NCI-H446 treated with DMSO at 0.1 percent for 48 hours (cell line): ENCODE measurements at places on chromosomes 1 and 21.

GRCh38 chr1:24139841-24140425 lies 3.0 kb downstream of the IL22RA1 start:
- DNase-seq = no peak

- no peak for DNase-seq
These were observed 497 bp upstream of the IFNAR2 start for GRCh38 chr21:33229099-33229783.

GRCh38 chr1:210730023-210730422 lies 401.3 kb downstream of the HHAT start:
- DNase-seq = no peak

DNA sequence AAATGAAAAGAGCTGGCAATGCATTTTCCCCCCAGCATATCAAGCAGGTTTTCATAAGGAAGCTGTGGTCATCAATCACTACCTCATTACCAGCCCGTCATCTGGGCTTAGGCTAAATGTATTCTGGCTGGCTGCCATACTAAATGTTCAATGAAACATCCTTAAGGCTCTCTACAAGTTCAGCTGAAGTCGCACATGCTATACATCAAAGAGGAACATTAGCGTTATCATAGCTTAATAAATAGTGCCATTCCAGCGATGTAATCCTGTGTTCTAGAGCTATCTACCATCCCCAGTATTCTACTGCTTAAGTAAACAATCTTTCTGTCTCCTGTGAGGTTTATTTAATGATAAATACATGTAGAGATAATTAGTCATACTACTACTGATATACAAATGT lies 288.8 kb downstream of the DPYD start:
- peak; percentile 96 for DNase-seq

DNA sequence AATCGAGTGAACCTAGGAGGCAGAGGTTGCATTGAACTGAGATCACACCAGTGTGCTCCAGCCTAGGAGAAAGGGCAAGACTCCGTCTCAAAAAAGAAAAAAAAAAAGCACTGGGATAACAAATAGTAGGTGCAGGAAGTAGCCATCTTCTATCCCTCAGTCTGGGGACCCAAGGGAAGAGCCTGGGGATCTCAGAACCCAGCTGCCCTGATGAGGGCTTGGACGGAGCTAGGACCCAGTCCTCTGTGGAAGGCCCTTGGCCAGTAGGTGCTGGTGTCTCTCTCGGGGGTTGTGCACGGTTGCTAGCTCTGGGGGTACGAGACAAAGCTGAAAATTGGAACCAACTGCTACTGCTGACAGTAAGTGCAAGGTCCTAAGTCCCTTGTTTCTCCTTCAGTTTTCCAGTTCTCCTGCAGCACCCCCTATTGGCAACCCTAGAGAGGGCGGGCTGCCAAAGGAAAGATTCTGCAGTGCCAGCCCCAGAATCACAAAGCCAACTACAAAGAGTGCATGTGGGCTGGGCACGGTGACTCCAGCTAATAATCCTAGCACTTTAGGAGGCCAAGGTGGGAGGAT lies 57.6 kb upstream of the KIF1B start:
- DNase-seq = peak; percentile 48

DNA sequence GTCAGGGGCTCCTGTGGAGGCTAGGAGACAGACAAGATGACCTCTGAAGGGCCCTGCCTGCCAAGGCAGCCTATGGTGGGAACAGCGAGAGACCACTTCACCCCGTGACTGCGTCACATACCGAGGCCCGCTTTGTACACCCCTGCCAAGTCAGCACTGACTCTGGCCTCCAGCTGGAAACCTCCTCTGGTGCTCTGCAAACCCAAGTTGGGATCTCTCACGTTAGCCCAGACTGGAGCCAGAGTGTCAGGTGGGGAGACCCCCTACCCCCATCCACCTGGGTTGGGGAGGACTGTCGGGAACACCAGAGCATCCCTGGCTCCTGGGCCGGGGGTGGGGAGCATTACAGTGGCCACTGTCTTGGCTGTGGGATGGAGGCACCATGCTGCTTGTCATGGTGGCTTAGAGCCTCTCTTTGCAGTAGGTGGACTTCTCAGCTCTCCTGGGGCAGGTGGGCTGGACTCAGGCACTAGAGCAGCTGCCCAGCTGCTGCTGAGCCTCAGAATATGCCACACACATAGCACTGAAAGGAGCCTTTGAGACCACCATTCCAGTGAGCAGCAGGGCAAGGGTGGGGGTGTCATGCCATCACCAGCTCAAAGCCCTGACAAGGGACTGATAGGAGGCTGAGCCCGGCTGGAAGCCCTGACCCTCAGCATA lies 50.4 kb downstream of the ELK4 start:
- DNase-seq = no peak

DNA sequence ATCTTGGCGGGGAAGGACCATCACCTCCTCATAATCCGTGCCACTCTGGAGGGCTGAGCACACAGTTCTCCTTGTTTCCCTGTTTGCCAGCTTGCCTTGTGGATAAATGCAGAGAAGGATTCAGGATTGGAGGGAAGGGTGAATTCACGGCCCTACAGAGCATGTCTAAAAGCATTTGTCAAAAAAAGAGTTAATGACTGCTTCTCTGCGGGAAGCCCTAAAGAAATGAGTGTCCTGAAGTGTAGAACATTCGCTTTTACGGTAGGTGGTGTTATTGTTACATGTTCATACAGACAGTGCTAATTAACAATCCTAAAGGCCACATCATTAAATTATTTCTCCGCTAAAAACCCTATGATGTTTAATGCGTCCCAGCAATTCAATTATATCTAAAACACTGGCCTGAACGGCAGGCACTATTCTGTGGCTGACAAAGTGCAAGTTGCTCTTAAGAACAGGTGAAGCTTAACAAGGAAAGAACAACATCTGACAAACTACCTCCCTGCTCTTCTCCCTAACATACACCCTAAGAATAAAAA lies 112.3 kb upstream of the NFIA start:
- peak; percentile 75 for DNase-seq

DNA sequence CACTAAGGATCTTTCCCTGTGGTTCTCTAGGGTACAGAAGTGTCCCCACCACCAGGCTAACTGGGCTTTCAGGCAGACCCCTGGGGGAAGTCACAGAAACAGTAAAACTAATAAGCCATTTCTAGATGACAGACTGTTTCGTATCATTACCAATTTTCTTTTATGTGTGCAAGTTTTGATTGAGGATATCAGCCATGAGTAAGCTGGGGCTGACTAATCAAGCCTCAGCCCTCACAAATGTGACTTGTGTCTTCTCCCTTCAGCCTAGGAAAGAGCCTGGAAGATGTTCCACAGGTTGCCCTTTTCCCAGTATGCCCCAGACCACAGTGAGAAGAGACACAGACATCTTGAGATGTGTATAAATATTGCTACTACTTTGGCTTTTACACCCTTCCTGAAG lies 10.5 kb downstream of the PTGFRN start:
- DNase-seq = no peak

DNA sequence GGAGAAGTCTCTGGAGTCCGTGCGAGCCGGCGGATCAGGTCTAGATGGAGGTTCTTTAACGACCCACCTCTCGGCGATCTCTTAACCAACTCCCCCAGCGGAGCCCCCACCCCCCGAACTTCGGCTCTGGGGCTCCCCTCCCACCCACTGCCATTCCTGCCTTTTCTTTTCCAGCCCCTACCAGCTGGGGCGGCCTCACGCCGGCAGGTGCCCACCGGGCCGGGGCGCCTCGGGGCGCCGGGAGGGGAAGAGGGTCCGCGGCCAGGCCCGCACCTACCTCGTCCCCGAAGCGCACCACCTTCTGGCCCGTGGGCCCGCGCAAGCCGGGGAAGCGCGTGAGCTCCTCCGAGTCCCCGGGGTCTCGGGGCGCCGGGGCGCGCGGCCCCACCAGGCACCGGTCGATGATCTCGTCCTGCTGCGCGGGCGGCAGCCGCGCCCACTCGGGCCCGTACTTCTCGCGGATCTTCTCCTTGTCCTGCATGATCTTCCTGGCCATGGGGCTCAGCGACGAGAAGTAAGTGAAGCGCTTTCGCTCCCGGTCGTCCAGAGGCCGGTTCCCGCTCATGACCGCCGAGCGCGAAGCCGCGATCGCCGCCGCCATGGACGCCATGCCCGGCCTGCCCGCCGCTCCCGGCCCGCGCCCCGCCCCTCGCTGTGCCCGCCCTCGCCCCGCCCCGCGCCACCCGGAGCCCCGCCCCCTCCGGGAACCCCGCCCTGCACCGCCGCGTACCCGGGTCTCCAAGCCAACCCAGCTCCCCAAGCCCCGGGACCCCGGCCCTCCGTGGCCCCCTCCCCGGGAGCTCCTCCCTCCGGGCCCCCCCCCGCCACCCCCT lies at the start of gene C1orf198:
Gene C1orf198, minus strand, starts transcription at position 619 of the 833 bp plus-strand sequence. Its CDS starts 9 bp downstream, at position 610.
- DNase-seq = no peak

DNA sequence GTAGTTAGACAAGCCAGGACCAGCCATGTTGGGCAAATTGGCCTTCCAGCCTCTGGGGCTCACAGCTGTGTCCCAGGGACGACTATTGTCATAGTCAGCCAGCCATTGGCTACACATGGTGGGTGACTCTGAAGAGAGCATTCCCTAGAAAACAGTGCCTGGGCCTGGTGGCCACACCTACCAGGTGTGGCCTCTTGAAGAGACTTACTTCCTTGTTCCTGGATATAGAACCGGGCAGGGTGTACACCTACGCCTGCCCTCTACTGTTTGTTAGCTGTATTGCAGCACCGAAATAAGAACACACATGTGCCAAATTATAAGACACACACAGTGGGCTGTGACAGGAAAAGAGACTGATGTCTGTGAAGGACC lies 134.6 kb upstream of the ARHGEF16 start:
- no peak for DNase-seq

DNA sequence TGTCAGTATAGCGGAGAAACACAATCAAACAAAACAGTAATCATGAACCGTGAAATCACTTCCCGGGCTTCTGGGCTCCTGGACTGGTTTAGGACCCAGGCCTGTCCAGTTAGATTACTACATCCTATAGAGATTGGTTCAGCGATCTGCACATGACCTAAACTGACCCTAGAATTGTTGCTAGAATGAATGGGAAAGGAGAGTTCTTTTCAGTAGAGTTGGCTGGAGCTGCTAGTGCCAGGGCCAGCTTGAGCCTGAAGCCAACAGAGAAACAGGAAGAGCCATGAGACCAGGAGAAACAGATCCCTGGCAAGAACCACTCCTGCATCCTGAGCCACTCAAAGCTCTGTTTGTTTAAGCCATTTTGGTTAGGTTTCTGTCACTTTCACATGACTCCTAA lies 474.3 kb upstream of the C1orf87 start:
- DNase-seq = peak; percentile 40

- no peak for DNase-seq
These were observed 503.4 kb downstream of the NEGR1 start for GRCh38 chr1:71778940-71779339.

DNA sequence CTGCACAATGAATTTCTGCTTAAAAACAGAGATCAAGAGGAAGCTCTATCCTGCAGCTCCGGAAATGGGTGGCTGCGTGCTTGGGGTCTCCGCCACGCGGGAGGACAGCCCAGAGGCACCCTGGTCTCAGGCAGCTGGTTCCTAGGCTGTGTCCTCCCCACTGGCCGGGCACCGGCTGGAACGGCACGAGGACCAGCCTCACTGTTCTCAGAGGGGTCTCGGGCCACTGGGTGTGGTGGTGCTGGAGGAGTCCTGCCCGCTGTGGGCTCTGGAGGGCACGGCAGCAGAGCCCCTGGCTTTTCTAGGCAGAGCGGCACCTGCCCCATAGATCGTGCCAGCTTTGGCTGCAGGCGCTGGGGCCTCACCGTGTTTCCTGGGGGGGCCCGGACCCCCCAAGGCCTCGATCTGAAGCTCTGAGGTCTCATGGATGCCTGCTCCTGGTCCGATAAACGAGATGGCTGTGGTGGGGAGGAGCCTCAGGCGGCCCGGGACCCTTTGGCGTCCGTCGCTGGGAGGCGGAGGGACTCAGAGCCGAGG lies 8.2 kb upstream of the RNF223 start:
- no peak for DNase-seq

DNA sequence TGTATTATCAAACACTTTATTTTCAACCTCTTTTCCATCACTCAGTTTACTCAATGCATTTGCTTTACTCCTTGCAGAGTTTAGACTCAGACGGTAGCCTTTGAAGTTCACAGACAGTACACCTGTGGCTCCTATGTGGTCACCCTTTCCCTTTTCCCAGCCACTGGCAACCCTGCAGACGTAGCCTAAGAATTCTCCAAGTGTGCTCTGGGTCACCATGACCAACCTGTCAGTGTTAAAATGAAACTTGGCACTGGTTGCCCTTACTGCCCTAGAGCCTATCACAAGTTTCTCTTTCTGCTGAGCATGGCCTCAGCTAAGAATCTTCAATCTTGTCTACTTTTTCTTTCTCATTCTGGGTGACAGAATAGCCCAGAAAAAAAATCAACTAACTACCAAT lies 25.5 kb upstream of the DNAH14 start:
- no peak for DNase-seq

GRCh38 chr1:99682291-99682751 lies 36.4 kb downstream of the PALMD start:
- no peak for DNase-seq

DNA sequence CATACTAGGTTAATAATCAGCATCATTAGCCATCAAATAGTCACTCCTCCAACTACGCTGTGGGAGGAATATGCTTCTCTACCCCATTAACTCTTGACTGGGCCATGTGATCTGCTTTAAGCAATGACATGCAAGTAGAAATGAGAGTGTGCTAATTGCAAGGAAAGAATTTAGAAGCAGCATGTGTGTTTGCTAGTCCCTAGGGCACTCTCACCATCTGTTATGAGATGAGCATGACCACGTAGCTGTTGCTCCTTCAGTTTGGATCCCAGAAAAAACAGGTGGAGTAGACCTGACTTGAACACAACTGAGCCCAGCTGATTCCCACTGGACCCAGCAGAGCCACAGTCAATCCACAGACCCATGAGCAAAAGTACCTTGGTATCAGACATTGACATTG lies 19.7 kb upstream of the RGS7 start:
- DNase-seq = no peak

DNA sequence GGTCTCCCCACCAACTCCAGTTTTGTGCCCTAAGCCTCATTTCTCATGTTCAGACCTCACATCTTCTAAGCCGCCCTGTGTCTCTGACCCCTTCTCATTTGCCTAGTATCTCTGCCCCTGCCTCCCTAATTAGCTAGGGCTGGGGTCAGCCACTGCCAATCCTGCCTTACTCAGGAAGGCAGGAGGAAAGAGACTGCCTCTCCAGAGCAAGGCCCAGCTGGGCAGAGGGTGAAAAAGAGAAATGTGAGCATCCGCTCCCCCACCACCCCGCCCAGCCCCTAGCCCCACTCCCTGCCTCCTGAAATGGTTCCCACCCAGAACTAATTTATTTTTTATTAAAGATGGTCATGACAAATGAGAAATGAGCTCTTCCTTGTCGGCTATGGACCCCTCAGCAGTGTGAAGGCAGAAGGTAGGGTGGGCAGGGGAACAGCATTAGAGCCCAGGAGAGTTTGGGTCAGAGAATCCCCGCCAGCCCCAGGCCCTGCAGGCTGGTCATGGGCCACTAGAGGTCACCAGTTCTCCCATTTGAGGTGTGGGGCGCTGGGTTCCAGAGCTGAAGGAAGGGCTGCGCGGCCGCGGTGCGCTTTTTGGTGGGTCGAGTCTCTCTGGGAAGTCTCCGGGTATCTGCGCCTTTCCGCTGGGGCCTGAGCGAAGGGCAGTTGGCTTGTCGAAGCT lies 11.5 kb downstream of the ADAMTSL4 start:
- peak; percentile 87 for DNase-seq

- DNase-seq = no peak
These were observed 4.0 kb upstream of the KCNA10 start for GRCh38 chr1:110523011-110523410.
